ENCODE measurements at places on chromosomes 5 and 9.

DNA sequence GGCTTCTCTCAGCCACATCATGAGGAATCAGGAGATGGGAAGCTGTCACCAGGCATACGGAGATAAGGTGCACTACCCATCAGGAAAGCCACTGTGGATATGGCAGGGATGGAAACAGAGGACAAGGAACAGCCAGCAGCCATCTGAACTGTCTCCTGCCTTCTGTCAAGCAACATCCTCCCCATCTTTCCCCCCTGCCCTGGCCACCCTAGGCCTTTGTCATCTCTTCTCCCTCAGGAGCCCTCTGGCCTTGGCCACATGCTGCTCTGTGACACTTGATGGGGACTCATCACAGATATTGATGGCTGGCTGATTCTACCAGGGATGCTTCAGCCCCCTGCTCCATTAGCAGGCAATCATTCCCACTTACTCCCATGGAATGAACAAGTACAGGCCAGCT is 21.1 kb upstream of the MEIKIN start:
- no peak for DNase-seq

DNA sequence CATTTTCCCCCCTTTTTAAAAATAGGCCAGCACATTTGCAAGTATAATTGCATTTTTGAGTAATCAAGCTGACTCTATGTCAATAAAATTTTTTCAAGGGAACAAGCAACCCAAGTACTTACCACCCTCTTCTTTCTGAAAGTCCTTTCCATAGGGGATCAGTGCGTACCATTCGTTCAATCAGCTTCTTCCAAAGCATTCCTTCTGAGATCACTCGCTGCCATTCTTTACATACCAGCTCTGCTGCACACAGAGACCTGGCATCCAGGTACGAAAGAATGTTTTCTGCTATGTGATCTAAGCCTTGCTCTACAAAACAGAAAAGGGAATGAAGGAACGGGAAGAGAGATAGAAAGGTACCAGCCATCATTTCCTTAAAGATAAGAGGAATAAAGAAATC is 106.6 kb downstream of the FBXW11 start:
- DNase-seq: peak; percentile 17

DNA sequence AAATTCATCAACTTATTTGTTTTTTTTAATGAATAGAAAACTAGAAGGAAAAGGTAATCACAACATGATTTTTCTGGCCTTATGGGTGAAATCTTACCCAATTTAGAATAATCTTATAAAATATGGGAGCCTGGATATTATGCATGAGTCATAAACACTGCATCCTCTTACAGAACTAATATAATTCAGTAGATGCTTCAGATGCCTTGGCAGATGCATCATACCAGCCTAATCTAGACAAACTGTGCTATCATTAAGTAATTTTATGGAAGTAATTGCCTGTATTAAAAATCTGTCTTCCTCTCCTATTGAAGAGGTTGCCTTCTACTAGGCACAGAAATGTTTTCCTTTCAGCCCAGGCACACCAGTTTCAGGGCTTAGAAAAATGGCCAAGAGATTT is 2384.6 kb upstream of the WWC1 start:
- DNase-seq: no peak

DNA sequence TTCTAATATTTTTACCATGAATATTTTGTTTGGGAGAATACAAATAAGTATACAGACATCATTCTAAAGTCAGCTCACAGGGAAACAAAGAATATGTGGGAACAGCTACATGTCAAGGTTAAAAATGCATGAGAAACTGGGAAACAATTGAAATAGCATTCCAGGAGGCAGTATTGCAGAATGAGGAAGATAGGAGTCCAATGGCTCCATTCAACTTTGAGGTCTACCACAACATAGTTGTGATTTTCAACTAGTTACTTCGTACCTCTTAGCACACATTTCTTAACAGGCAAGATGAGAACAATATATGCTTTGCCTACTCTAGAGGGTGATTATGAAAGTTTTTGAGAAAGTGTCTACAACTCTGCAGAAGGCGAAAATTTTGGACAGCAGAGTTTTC is 35.2 kb upstream of the CAST start:
- no peak for DNase-seq

DNA sequence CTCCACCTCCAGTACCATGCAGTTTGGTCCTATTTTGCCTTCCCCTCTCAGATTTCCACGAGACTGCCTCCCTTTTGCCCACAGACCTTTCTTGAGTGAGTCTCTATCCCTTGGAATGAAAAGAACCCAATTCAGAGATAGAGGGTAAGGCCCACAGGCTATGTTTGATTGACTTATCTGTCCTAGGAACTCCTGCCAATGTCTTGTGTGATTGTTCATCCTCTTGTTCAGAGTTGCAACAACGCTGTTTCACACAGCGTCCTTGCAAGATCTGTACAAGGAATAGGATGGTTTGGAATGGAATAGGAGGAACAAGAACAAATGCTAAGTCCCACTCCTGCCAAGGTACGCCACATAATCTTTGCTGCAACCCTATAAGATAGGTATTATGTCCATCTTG is 142.2 kb upstream of the ABCA1 start:
- DNase-seq: no peak

DNA sequence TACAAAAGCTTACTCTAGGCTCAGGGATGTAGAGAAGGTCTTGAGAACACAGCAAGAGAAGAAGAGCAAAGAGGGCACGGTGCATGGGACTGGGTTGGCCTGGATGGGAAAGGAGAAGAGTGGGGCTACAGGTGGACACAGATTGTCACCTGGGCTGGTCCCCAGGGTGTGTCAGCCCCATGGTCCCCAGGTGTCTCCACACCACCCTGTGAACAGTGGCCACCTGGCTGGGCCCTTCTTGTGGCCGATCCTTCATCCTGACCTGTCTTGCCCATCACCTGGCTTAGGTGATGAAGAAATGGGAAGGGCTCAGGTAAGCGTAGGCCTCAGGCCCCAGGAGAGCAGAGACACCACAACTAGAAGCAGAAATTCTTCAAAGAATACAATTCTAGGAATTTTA is 188.9 kb downstream of the TENT4A start:
- no peak for DNase-seq

DNA sequence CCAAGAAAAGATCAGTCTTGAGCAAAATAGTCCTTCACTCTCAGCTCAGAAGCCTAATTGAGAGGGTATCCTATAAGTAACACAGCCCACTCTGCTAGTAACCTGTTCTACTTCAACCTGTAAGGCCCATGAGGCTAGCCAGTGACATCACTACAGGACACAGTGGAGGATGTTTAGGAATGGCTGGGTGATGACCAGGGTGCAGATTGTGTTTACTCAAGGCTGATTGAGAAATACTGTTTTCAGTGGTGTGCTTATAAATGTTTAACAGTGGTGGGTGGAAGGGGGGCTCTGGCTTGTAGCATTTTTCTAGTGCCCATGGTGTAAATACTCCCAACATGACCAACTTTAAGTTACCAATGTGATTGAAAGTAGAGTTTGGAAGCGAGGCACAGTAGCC is 159.8 kb upstream of the CCDC152 start:
- DNase-seq: no peak

DNA sequence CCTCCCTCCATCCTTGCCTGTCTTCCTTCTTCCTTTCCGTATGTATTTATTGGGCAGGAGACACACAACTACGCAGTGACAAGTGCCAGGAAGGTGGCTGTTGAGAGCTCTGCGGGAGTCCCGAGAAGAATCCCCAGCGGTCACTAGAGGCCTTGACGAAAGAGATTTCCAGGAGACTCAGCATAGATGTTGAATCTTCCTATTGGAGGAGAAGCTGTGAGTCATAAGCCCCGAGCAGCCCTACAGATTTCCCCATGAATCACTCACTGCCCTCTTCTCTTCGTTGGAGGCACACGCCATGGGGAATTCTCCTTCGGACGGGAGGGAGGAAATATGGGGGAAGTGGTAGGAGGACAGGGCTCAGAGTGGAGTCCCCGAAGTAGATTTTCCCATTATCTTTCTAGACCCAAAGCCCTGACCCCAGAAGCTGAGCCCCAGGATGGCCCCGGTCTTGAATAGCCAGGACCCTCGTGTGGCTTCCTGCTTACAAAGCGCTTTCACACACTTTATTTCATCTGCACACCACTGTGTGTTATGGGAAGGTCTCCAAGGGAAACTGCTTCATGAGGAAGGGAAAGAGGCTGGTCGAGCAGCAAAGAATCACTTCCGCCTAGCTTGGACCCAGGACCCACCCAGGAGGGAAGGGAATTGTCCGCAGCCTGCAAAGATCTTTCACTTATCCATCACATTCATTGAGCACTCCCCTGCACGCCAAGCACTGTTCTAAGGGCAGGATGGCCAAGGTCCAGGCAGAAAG is 12.7 kb downstream of the DUSP1 start:
- DNase-seq: no peak

- no peak for DNase-seq
These were observed 51.3 kb downstream of the GADD45G start for GRCh38 chr9:89655990-89656657.

GRCh38 chr9:3277200-3277599 is 248.6 kb downstream of the RFX3 start:
- no peak for DNase-seq

DNA sequence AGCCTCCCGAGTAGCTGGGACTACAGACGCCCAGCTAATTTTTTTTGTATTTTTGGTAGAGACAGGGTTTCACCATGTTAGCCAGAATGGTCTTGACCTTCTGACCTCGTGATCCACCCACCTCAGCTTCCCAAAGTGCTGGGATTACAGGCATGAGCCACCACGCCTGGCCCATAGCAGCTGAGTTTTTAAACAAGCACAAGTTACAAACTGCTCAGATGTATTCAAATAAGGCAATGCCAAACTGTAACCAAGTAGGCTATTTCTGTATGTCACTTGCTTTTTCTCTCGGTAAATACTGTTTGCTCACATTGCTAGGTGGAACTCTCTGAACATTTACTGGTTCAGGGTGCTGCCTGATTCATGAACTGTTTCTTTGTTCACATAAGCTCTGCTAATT is 799.3 kb upstream of the NUDT12 start:
- no peak for DNase-seq

- DNase-seq: no peak
These were observed 24.1 kb downstream of the PHF2 start for GRCh38 chr9:93600504-93600903.

DNA sequence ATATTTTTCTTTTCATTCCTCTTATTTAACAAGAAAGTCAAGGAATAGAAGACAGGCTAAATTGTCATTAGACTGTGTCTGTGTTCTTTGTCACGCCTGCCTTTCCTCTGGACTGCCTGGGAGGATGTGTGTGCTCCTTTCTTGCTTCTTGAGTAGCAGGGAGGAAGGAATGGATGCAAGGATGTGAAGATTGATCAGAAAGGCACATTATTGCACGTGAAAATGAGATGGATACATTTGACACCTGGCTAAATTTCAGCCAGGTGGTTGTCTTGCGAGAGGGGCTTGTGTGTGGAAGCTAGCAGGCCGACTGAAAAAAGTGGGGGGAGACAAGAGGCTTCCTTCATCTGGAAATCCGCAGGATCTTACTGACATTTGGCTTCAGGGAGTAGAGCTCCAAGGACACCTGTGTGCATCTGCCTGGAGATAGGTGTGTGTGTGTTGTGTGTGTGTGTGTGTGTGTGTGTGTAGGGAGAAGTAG is 200.1 kb downstream of the MEF2C start:
- DNase-seq: no peak

- peak; percentile 30 for DNase-seq
These were observed 100.4 kb downstream of the TRIM36 start for GRCh38 chr5:115069087-115069968.

DNA sequence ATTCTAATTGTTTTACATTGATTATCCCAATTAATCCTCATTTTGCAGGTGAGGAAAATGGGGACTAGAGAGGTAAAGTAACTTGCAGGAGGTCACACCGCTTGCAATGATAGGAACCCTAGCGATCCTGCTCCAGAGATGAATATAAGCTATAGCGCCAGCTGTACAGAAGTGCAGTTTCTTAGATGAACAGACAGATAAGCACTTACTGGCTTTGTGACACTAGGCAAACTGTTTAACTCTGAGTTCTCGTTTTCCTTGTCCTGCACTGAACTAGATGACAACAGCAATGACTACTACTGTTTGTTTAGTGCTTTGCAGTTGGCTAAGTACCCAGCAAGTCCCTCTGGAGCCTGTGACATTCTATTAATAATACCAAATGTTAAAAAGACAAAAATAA is 11.1 kb downstream of the LHX6 start:
- no peak for DNase-seq

GRCh38 chr5:180704362-180704761 is 35.5 kb downstream of the OR2Y1 start:
- no peak for DNase-seq

DNA sequence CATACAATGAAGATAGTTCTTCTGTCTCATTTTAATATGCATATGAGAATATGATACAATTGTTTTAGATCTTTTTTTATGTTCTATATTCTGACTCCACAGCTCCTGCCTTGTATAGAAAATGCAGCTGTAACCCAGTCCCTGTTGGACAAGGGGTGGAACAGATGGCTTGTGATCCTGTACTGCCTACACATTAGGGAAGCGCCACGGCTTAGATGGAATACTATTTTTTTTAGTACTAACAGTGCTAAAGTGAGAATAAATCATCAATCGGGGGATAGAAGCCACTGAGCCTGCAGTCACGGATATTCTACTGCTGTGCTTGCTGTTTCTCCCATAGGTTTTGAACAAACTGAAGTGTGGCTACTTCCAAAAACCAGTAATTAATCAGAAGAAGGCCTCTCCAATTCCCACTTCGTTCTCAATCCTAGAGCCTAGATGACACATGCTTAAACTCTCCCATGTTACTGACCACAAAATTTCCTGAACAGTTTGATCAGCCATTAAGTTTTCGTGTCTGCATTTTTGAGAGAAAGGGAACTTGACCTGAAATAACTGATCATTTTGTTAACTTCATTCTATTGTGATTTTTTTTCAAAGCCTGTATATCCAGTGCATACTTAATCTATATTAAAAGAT is 150.3 kb downstream of the CDH18 start:
- DNase-seq: no peak

All from iPS DF 19.7 (cell line).